ENCODE measurements at places on chromosomes 12 and 14.

DNA sequence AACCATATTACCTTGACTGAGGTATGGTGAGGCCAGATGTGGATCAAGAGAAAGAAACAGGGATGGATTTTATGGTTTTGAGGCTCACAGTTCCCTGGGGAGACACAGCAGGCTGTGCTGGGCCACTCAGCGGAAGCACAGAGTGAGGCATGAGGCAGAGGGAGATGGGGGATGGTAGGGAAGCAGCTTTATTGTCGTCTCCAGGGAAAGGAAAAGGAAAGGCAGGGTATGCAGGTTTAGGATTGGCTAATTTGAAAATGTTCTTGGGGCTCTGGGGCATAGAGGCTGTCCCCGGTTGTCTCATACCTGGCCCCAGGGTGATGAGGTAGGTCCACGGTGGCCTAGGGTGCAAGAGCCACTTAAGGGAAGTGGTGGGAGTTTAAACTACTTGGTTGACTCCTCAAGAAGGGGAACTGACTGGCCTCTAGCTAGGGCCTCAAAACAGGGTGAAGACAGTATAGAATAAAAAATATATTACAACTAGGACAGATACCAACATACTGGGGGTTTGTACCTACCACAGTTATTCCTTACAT, 322.8 kb downstream of the RGS6 start:
- no peak for DNase-seq

DNA sequence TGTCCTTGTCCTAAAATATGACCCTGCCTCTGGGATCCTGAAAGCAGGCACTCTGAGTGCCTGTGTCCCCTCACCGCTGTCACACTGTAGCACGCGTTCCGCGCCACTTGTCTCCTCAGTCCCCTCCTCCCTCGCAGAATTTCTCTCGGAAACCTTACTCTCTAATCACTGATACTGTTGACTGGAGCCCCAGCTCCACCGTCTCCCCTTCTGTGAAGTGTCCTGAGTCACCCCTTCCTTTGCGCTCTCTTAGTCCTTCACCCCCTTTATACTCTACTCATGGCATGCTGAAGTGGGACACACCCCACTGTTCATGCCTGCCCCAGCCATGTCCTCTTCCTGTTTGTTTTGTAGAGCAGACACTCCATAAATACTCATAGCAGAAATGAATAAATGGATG, 104.7 kb downstream of the ZNF664 start:
- DNase-seq: no peak

DNA sequence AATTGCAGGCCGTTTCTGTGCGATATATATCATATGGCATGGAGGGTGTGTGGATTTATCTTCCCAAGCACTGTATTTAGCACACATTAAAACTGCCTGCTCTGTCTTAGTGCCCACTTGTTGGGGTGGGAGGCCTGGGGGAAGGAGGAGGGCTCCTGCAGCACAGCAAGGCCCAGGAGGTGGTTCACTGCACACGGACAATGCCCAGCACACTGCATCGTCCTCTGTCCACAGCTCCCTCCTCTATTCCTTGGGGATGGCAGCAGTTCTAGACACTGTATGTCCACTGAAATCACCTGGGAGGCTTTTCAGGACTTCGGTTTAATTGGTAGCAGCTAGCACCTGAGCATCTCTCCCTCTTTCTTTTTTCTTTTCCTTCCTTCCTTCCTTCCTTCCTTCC, 161.2 kb downstream of the KTN1 start:
- DNase-seq: no peak

DNA sequence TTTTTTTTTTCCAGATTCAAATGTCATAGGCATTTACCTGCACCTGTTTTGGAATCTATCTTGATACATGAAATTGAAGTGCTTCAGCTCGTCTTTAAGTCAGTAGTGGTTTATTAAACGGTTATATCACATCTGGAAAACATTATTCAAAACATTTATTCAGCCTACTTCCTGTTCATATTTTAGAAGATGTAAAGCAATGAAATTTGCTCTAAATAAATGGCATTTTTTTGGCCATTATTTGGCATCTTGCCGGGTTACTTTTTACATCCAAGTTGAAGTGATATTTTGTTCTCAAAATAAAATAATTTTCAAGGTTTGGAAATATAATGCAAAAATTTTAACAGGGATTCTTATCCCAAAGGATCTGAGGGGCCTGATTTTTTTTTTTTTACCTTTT, 103.1 kb downstream of the EML1 start:
- DNase-seq: no peak

GRCh38 chr14:100710826-100711462, 15.7 kb upstream of the DLK1 start:
- no peak for DNase-seq

DNA sequence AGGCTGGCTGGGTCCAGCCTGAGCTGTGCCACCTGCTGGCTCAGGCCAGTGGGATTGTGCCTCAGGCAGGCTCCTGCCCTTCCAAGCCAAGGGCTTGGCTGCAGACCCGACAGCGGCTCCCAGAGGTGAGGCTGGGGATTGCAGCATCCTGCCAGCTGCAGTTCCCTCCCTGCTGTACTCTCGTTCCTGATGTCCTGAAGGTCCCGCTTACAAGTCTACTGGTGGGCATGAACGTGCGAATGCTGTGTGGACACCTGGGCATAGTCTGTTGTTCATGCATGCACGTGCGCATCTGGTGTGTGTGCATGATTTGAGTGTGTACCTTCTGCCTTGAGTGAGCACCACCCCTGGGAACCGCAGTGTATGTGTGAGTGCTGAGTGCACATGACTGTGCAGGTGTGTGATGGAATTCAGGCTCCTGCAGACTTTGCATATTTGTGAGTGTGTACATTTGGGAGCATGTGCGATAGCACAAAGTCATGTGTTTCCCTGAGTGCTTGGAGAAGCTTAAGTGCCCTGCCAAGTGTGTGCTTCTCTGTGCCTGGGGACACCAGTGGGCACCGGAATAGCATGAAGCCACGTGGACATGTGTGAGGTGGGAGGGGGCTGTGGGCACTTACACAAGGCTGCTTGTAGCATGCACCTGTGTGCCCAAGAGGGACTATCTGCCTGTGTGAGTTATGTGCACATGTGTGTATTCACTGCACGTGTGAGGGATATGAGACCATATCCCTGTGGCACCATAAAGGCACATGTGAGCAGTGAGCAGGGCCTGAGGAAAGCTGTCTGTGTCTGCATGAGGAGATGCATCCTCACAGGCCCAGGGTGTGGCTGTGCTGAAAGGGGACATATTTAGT, 19.3 kb upstream of the KRT7 start:
- DNase-seq: peak; percentile 22
